ENCODE measurements at places on chromosomes 3 and 15.

DNA sequence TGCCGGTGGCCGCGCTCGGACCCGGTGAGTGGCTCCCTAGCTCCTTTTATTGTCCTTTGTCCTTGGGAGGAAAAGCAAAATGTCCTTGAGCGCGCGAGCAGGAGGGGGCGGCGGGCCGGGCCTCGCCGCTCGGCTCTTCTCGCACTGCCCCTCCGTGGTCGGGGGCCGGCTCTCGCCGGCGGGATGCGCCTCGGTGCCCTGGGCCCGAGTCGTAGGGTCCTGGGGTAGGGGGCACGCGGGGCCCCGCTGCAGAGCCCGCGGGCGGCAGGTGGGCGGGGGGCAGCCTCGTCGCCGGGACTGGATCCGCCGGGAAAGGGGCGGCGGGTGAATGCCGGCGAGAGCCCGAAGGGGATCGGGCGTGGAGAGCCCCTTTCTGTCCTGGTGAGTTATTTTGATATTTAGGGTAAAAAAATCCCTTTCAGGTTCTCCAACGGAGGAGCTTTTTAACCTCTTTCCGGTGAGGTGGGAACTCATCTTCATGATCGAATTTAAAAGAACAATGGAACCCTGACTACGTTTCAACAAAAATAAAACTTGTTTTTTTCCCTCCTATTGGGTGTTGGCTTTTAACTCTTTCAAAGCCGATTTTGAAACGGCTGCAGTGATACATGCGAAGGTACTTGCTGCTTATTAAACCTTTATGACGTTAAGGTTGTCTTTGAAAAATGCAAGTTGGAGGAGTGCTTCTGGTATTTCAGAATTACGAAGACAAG lies 16.8 kb upstream of the CHD2 start:
- DNase-seq = peak; percentile 38

DNA sequence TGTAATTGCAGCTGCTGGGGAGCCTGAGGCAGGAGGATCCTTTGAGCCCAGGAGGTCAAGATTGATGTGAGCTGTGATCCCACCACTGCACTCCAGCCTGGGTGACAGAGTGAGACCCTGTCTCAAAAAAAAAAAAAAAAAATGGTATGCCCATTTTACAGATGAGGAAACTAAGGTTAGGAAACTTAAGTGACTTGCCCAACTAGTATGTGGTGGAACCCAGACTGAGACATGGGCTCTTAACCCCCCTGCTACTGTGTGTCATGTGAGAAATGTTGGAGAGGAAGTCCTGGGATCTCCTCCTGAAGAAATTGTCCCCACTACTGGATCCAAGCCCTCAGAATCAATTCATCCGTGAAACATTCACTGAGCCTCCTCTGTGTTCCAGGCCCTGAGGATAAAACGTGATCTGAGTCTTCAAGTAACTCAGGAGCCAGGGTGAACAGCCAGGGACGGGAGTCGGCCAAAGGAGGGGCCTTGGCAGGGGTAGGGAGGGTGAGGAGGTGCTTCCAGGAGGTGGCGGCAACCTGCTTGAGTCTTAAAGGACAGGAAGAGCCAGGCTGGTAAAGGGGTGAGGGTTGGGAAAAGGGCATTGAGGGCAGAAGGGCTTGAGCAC lies 19.6 kb upstream of the RNU6-1 start:
- DNase-seq = no peak

- DNase-seq = peak; percentile 13
These were observed 61.9 kb downstream of the WHAMM start for GRCh38 chr15:82871358-82871757.

DNA sequence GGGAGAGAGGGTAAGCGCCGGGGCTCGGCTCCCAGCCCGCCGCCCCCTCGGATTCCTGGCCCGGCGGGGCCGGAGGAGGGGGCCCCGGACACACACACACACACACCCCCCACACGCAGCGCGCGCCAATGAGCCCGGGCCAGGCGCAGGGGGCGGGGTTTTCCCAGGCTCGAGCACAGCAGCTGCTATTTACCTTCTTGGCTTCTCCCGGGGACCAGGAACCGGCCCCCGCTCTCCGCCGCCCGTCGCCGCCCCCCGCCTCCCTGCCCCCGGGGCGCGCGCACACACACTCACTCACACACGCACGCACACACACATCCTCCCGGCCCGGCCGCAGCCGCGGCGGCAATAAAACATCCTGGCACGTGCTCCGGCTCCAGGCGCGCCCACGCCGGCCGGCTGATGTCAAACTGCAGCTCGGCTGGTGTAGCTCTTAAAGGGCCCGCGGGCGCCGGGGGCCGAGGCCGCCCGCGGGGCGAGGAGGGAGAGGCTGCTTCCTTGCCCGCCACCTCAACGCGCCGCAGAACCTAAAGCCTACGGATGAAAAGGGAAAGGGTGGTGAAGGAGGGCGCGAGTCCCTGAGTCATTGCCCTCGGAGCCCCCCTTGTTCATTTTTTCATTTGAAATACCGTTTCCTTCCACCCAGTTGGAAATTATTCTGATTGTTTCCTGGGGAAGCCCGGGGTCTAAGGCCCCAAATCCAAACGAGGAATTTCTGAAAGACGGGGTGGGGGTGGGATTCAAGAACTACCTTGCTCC lies 1.0 kb upstream of the HES1 start:
- peak; percentile 73 for DNase-seq

GRCh38 chr3:177322881-177323280 lies 125.6 kb upstream of the TBL1XR1 start:
- no peak for DNase-seq

- DNase-seq = no peak
These were observed 90.3 kb downstream of the LSM3 start for GRCh38 chr3:14268897-14269296.

DNA sequence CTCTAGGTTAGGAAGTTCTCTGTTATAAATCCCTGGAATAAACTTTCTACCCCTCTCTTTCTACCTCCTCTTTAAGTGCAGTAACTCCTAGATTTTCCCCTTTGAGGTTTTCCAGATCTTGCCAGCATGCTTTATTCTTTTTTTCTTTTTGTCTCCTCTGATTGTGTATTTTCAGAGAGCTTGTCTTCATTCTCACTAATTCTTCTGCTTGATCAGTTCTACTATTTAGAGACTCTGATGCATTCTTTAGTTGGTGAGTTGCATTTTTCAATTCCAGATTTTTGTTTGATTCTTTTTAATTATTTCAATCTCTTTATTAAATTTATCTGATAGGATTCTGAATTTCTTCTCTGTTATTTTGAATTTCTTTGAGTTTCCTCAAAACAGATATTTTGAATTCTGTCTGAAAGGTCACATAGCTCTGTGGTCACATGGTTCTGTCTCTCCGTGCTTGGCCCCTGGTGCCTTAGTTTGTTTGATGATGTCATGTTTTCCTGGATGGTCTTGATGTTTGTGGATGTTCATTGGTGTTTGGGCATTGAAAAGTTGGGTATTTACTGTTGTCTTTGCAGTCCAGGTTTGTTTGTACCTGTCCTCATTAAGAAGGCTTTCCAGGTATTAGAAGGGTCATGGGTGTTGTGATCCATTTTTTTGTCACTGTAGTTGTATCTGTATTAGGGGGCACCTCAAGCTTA lies 89.2 kb downstream of the BBX start:
- no peak for DNase-seq

- DNase-seq = no peak
These were observed 299.2 kb upstream of the THRB start for GRCh38 chr3:24793896-24794295.

- no peak for DNase-seq
These were observed 97.4 kb upstream of the HACD2 start for GRCh38 chr3:123682302-123682701.

DNA sequence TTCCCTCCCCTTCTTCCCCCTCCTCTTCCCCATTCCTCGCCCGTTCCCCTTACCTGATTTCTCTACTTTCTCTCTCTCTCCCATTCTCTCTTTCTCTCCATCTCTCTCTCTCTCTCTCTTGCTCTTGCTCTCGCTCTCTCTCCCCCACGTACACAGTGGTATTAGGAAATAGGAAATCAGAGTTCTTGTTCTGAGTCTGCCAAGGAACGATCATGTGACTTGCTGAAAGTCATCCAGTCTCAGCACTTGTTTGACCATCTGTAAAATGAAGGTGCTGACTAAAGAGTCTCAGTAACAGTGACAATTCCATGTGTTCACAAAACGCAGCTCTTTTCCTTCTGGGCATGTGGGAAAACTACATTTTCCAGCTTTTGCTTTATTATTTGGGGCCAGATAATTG lies 445.0 kb upstream of the TGFBR2 start:
- DNase-seq = no peak
